ENCODE measurements at places on chromosomes 16 and 17. TPM values are rescaled to one million over a fixed set of nuclear protein-coding genes. Genes with fewer than 3 reads are reported as not detected.

KRT12 gene
- total RNA-seq: not detected

SYNRG gene
- total RNA-seq: 22.5 TPM

ZNRF1 gene
- 20.7 TPM for total RNA-seq

TNFSF13 gene
- total RNA-seq: 0.43 TPM

CACNG5 gene
- total RNA-seq: not detected

PLA2G10 gene
- total RNA-seq: not detected

SLC5A10 gene
- not detected for total RNA-seq
